ENCODE measurements at places on chromosomes 3 and 15. TPM values are rescaled to one million over a fixed set of nuclear protein-coding genes. Genes with fewer than 3 reads are reported as not detected.

GRCh38 chr3:107217172-107217571 lies 160.1 kb upstream of the CCDC54 start:
- no peaks in the 10 kb centered on the region for H3K4me1 ChIP-seq
- no peak overlapping the region for H3K4me3 ChIP-seq
- H3K36me3 ChIP-seq, result no peaks in the 10 kb centered on the region

Gene CAV3
- total RNA-seq, result 0.67 TPM

DNA sequence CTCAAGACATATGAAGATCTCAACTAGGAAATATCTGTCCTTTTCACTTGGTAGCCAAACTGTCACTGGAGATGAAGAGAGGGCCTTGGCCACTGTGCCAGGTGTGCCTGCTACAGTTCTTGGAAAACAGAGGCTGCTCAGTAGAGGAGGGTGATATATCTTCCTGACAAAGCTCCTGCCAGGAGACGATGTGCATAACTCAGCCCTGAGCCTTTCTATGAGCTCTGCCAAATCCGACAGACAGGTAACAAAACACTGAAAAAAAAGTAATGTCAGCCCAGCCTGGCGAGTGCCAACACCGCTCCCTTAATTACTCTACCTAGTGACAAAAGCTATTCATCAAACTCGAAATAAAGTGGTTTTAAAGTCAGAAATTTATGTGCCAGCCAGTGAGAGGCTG lies 123.2 kb downstream of the MFSD1 start:
- H3K27ac ChIP-seq, result no peak overlapping the region
- no peaks in the 10 kb centered on the region for H3K4me1 ChIP-seq
- no peak overlapping the region for H3K4me3 ChIP-seq
- no peaks in the 10 kb centered on the region for H3K27me3 ChIP-seq

GRCh38 chr3:123392871-123393620 lies 55.8 kb downstream of the ADCY5 start:
- H3K27ac ChIP-seq, result peak overlapping the region; percentile 70
- no peak for DNase-seq
- H3K36me3 ChIP-seq, result no peaks in the 10 kb centered on the region
- peaks cover 77% of the 10 kb centered on the region for H3K4me1 ChIP-seq

Gene CDCP1
- 0.12 TPM for total RNA-seq

- H3K36me3 ChIP-seq, result no peaks in the 10 kb centered on the region
- H3K4me3 ChIP-seq, result no peak overlapping the region
- H3K4me1 ChIP-seq, result peaks cover 9% of the 10 kb centered on the region
- no peak overlapping the region for H3K27ac ChIP-seq
Measured at GRCh38 chr3:195080571-195081151, 190.3 kb downstream of the XXYLT1 start.

- peak overlapping the region; percentile 35 for H3K27ac ChIP-seq
- no peaks in the 10 kb centered on the region for H3K27me3 ChIP-seq
- no peak overlapping the region for H3K4me3 ChIP-seq
- no peak for DNase-seq
Measured at GRCh38 chr15:90036343-90036742, 35.2 kb downstream of the ZNF710 start.

Gene PGBD4
- 1.7 TPM for total RNA-seq

GRCh38 chr3:25191673-25192072 lies 236.4 kb upstream of the RARB start:
- H3K27me3 ChIP-seq, result no peaks in the 10 kb centered on the region
- H3K4me1 ChIP-seq, result no peaks in the 10 kb centered on the region
- no peak for DNase-seq
- no peak overlapping the region for H3K27ac ChIP-seq
- H3K4me3 ChIP-seq, result no peak overlapping the region

Gene MAP6D1
- 7.8 TPM for total RNA-seq

- peaks cover 75% of the 10 kb centered on the region for H3K27me3 ChIP-seq
- no peak overlapping the region for H3K4me3 ChIP-seq
- DNase-seq, result no peak
- no peak overlapping the region for H3K27ac ChIP-seq
Measured at GRCh38 chr3:76203578-76203977, 418.2 kb upstream of the ZNF717 start.

Gene FRMD5
- total RNA-seq, result 59.7 TPM

Gene P2RY1
- total RNA-seq, result 4.6 TPM

GRCh38 chr3:102714567-102714966 lies 279.8 kb downstream of the ZPLD1 start:
- H3K36me3 ChIP-seq, result no peaks in the 10 kb centered on the region
- no peak for DNase-seq
- H3K4me1 ChIP-seq, result no peaks in the 10 kb centered on the region
- no peaks in the 10 kb centered on the region for H3K27me3 ChIP-seq

DNA sequence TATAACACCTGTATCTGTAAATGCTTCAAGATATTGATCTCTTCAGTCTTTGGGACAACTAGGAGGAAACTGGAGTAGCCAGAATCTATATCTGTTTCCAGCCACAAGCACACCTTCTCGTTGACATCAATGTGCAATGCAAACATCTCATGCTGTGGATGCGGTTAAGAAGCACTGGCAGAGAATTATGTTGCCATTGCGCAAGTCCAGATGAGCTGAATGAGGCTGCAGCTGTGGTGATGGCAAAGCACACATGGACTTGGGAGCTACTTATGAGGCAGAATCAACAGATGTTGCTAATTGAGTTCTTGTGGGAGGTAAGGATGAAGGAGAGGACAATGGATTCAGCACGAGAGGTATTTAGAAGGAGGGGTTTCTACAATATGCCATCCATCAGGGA lies 90.9 kb downstream of the STRIT1 start:
- no peak overlapping the region for H3K27ac ChIP-seq
- H3K27me3 ChIP-seq, result no peaks in the 10 kb centered on the region
- H3K4me1 ChIP-seq, result no peaks in the 10 kb centered on the region

Gene RTP1
- not detected for total RNA-seq

DNA sequence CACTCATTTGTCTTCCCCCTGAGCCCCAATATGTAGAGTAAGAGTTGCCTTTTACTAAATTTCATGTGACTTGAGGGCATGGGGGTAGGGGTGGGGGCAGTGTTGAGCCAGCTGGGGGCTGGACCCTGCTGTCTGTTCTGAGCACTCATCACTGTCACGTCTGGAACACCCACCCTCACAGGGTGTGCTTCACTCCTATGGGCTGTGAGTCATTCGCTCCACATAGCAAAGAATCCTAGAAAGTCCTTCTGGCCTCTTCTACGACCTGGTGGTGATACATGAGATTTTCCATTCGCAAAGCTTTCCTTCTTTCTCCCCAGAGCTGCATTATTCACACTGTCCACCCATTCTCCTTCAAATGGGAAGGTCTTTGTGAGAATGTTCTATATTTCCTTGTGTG lies 43.6 kb upstream of the MGLL start:
- H3K4me3 ChIP-seq, result no peak overlapping the region
- no peaks in the 10 kb centered on the region for H3K4me1 ChIP-seq

Gene FNDC3B
- 56.8 TPM for total RNA-seq

Gene GABRA5
- not detected for total RNA-seq

DNA sequence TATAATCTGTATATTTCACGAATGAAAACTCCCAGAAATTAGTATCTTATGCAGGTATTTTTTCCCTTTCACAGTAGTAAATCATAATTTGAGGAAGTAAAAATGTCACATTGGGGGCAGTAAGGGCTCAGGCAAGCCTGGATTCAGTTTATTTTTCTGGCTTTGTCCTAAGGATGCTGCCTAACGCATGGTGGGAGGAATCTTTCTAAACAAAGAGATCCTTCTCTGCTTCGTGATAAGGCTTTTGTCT lies 35.7 kb downstream of the DNASE1L3 start:
- no peak for DNase-seq
- H3K27ac ChIP-seq, result no peak overlapping the region
- no peaks in the 10 kb centered on the region for H3K36me3 ChIP-seq
- peaks cover 7% of the 10 kb centered on the region for H3K4me1 ChIP-seq
- H3K27me3 ChIP-seq, result no peaks in the 10 kb centered on the region

DNA sequence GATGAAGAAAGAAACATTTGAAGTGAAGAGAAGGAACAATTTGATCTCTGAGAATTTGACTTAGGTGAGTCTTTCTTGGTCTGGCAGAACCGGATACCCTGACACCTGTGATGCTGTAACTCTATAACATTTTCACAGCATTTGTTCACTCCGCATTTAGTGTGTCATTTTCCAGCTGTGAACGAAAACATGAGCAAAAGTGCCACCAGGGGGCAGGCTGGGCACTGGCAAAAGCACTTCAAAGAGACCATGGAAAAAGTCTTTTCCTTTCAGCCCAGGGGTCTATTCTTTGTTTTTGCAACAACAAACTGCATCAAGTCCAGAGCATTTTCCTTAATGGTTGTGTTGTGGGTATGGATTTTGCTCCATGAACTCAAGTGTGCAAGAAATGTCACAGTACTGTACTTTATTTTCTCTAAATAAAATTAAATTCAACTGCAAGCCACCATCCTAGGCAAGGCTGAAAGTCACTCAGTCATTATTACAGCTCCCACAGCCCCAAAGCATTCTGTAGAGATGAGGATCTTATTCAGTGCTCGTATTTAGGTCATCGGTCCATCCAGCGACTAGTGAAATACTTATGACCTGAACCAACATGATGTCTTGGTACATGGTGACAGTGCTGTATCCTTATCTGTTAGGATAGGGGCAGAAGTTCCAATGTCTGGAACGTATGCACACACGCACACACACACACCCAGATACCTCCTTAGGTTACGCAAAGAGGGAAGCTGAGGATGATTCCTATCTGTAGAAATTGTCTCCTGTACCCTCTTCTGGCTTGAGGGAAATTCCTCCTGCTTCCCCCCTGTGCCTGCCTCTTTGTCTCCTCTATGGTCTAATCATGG lies 125.5 kb downstream of the GADL1 start:
- H3K36me3 ChIP-seq, result no peaks in the 10 kb centered on the region
- DNase-seq, result peak; percentile 73
- peaks cover 33% of the 10 kb centered on the region for H3K4me1 ChIP-seq

GRCh38 chr3:130341388-130341787 lies 4.1 kb upstream of the COL6A5 start:
- H3K4me1 ChIP-seq, result no peaks in the 10 kb centered on the region
- no peak overlapping the region for H3K27ac ChIP-seq
- no peaks in the 10 kb centered on the region for H3K36me3 ChIP-seq
- H3K27me3 ChIP-seq, result peaks cover 35% of the 10 kb centered on the region

Gene GOLGA6L7
- total RNA-seq, result not detected

DNA sequence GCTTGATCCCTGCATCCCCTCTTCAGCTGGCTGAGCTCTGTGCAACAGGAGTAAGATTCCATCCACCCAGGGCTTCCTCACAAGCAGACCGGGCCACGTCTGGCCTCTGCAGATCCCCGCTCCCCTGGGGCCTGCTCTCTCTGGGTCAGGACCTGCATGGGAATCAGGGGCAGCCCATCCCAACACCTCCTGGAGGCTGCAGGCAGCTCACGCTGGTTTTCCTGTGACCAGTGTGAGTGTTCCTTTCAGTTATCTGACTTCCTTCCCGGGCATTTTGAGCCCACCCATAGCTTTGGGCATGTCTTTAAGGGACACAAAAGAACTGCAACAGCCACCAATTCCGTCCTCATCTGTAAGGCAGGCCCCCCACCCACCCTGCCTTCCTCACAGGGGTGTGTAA lies 16.3 kb downstream of the NUP210 start:
- no peaks in the 10 kb centered on the region for H3K4me1 ChIP-seq
- no peaks in the 10 kb centered on the region for H3K36me3 ChIP-seq
- no peak for DNase-seq
- no peak overlapping the region for H3K27ac ChIP-seq
- no peak overlapping the region for H3K4me3 ChIP-seq

DNA sequence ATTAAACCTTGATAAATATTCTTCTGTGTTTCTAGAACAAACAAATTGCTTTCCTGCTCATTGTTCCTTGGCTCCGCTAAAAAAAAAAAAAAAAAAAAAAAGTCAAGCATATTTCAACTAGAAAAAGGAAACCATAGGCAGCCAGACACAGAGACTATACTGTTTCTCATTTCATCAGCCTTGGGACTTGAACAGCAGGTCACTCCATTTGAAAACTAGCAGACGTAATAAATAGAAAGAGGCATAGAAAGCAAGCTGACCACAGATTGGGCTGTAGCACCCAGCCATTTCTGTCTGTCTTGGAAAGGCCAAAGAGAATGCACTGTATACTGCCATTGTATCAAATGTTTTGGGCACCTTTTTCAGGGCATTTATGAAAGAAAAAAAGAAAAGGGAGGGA lies 697.1 kb downstream of the NLGN1 start:
- no peak overlapping the region for H3K27ac ChIP-seq
- no peaks in the 10 kb centered on the region for H3K36me3 ChIP-seq
- H3K4me3 ChIP-seq, result no peak overlapping the region

DNA sequence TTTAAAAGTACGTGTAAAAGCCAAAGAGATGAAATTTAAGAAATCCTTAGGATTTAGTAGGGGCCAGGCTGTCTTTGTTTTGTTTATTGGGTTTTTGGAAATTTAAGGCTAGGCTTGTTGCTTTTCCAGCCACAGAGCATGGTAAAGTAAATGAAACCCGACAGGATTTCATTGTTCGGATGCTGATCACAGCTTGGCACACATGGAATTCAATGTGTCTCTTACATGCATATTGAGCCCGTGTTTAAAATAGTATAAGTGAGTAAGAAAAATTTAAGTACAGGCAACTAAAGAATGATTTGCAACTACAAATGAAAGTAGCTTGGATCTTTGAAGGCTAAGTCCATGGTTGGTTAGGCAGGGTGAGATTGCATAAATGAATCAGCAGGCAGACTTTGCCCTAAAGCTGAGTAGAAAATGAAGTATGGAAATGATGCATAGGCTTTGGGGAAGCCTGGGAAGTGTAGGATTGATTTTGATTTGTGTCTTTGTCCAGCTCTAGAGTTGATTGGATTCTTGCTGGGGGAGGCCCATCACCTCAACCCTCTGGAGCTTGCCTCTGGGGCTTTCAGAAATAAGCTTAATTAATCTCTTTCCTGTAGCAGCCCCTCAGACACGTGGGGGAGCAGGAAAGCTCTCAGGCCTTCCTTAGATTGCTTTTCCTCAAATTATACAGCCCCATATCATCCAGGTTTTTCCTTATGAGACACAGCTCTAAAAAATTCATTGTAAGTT lies 68.2 kb upstream of the ADAMTSL3 start:
- DNase-seq, result no peak
- no peaks in the 10 kb centered on the region for H3K27me3 ChIP-seq
- no peaks in the 10 kb centered on the region for H3K36me3 ChIP-seq
- H3K4me3 ChIP-seq, result no peak overlapping the region

Gene PRKCI
- total RNA-seq, result 35.1 TPM

Gene SLC30A4
- 3.5 TPM for total RNA-seq

Gene RTP4
- not detected for total RNA-seq

- H3K27me3 ChIP-seq, result no peaks in the 10 kb centered on the region
- no peaks in the 10 kb centered on the region for H3K36me3 ChIP-seq
Measured at GRCh38 chr15:62601777-62602545, 436.9 kb upstream of the C2CD4B start.

Gene ALCAM
- 17.1 TPM for total RNA-seq

Gene KY
- 0.46 TPM for total RNA-seq

Gene PARP15
- total RNA-seq, result not detected

Gene CYP19A1
- 0.69 TPM for total RNA-seq

GRCh38 chr3:72567474-72567873 lies 280.8 kb downstream of the SHQ1 start:
- no peak overlapping the region for H3K4me3 ChIP-seq
- H3K27me3 ChIP-seq, result no peaks in the 10 kb centered on the region
- DNase-seq, result no peak
- peaks cover 6% of the 10 kb centered on the region for H3K4me1 ChIP-seq

Measured in cardiac muscle cell (in vitro differentiated cells and primary cell).